Astrocyte (in vitro differentiated cells and primary cell): ENCODE measurements at places on chromosomes 7 and 10. TPM values are rescaled to one million over a fixed set of nuclear protein-coding genes. Genes with fewer than 3 reads are reported as not detected.
A peak's percentile ranks its signal among the peaks of the same experiment; 100 is the strongest.

Gene TCAF1
- total RNA-seq = 90.8 and 97.4 TPM in 2 replicates

DNA sequence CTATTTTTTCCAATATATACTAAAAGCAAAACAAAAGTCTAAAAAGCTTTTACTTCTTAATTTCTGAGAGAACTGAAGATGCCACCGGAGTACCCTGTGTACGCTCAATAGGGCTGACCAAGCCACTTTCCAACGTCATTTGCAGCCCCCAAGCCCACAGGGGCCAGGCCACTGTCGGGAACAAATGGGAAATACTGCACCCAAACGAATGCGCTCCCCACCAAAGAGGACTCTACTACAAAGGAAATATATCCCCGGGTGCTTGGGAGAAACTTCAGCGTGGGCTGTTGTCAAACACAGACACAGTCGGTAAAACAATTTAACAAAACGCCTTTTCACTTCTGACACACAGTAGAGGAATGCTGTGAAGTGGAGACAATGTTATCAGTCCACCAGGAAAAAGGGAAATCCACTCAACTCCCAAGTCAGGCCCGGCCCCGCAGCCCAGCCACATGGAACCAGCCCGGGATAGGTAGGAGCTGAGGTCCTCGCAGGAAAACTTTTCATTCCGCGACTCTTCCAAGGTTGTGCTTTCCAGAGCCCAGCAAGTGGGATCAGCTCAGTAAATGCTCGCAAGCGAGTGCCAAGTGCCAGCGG is 1.4 kb downstream of the PARD3 start:
- peak overlapping the region; percentile 85 for H3K4me3 ChIP-seq
- peak overlapping the region; percentile 79 for H3K27ac ChIP-seq
- peak; percentile 79 for DNase-seq
- H3K27me3 ChIP-seq = no peaks in the 10 kb centered on the region

GRCh38 chr10:71795248-71795647 is 21.9 kb upstream of the VSIR start:
- no peak overlapping the region for H3K27ac ChIP-seq
- H3K4me1 ChIP-seq = no peaks in the 10 kb centered on the region
- H3K27me3 ChIP-seq = peaks cover 2% of the 10 kb centered on the region
- peak; percentile 12 for DNase-seq
- no peak overlapping the region for H3K4me3 ChIP-seq

Gene LDB3
- total RNA-seq = 3.5 and 3.9 TPM in 2 replicates

- no peak for DNase-seq
- peaks cover 4% of the 10 kb centered on the region for H3K27me3 ChIP-seq
- H3K27ac ChIP-seq = no peak overlapping the region
- no peaks in the 10 kb centered on the region for H3K4me1 ChIP-seq
- H3K4me3 ChIP-seq = no peak overlapping the region
Measured at GRCh38 chr10:48844616-48845015, 95.0 kb downstream of the LRRC18 start.

GRCh38 chr7:24786941-24787340 is 29.7 kb upstream of the GSDME start:
- H3K27ac ChIP-seq = peak overlapping the region; percentile 90
- H3K4me3 ChIP-seq = no peak overlapping the region
- DNase-seq = peak; percentile 98
- peaks cover 9% of the 10 kb centered on the region for H3K4me1 ChIP-seq
- no peaks in the 10 kb centered on the region for H3K27me3 ChIP-seq

Gene SFR1
- total RNA-seq = 3.6 and 4.4 TPM in 2 replicates

GRCh38 chr10:104037261-104037951 is 48.3 kb downstream of the COL17A1 start:
- no peaks in the 10 kb centered on the region for H3K36me3 ChIP-seq
- DNase-seq = no peak
- no peak overlapping the region for H3K4me3 ChIP-seq
- H3K27ac ChIP-seq = no peak overlapping the region

DNA sequence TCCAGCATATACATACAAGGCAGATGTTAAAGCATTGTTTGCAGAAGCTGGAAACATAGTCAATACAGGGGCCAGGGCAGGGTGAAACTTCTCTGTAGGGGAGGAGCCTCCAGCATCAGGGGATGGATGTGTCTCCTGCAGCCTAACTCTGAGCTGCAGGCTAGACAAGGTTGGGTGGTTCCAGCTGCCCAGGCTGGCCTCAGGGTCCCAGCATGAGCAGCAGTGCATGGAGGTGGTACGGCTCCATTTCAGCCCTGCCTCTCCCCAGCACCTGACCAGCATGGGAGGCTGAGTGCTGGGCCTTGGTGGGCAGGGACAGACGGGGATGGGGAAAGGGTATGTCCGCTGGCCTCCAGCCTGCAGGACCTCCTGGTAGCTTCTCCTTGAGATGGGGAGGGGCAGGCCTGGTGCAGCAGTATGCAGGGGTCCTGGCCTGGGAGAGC is 7.4 kb upstream of the TBRG4 start:
- no peak for DNase-seq
- peaks cover 12% of the 10 kb centered on the region for H3K27me3 ChIP-seq
- no peaks in the 10 kb centered on the region for H3K36me3 ChIP-seq
- H3K4me3 ChIP-seq = no peak overlapping the region
- H3K4me1 ChIP-seq = no peaks in the 10 kb centered on the region

Gene LGI1
- total RNA-seq = 0.41 and 2.0 TPM in 2 replicates

GRCh38 chr7:106501605-106502580 is 159.1 kb downstream of the CCDC71L start:
- no peak for DNase-seq
- no peak overlapping the region for H3K4me3 ChIP-seq
- no peaks in the 10 kb centered on the region for H3K36me3 ChIP-seq

DNA sequence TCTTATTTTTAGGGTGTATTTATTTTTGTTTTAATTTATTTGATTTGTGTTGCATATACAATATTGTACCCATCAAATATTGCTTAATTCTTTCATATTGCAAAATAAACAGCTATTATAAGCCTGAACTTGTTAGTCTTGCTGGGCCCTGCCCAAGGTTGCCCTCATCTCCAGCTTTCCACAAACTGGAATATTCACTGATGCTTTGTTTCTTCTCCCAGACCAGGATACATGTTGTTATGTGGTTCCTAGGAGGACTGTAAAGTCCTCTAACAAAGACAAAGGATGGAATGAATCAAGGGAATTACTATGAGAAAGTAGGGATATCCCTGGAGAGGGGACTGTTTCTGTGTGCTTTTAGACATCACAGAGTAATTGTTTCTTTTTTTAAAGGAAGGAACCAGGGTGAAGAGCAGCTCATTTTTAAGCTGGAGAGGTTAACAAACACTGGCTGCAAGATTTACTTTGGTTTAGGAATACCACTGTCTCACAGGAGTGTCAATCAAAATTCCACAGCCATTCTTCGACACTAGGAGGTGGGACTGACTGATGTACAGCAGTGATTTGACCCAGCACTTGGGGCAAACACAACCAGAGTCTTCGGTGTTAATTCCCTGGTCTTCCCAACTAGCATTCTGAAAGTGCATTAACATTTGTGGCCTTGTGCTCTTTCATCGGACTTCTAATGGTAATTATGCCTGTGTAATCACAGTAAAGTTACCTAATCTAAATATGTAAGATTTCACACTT is 14.8 kb upstream of the CD36 start:
- no peaks in the 10 kb centered on the region for H3K27me3 ChIP-seq
- no peak overlapping the region for H3K4me3 ChIP-seq
- no peak for DNase-seq
- H3K4me1 ChIP-seq = no peaks in the 10 kb centered on the region
- H3K27ac ChIP-seq = no peak overlapping the region
- no peaks in the 10 kb centered on the region for H3K36me3 ChIP-seq

- DNase-seq = no peak
- H3K4me1 ChIP-seq = peaks cover 8% of the 10 kb centered on the region
- no peaks in the 10 kb centered on the region for H3K27me3 ChIP-seq
- no peak overlapping the region for H3K27ac ChIP-seq
- H3K36me3 ChIP-seq = no peaks in the 10 kb centered on the region
Measured at GRCh38 chr7:33422825-33423645, 293.7 kb downstream of the BBS9 start.

- H3K4me1 ChIP-seq = no peaks in the 10 kb centered on the region
- no peak overlapping the region for H3K4me3 ChIP-seq
- H3K27ac ChIP-seq = no peak overlapping the region
- H3K27me3 ChIP-seq = no peaks in the 10 kb centered on the region
- peak; percentile 48 for DNase-seq
- no peaks in the 10 kb centered on the region for H3K36me3 ChIP-seq
Measured at GRCh38 chr7:40356871-40357709, 222.3 kb downstream of the SUGCT start.

- H3K27ac ChIP-seq = no peak overlapping the region
- H3K36me3 ChIP-seq = no peaks in the 10 kb centered on the region
- H3K4me1 ChIP-seq = no peaks in the 10 kb centered on the region
- no peak for DNase-seq
- H3K4me3 ChIP-seq = no peak overlapping the region
Measured at GRCh38 chr7:111954474-111955381, 251.5 kb downstream of the DOCK4 start.

GRCh38 chr7:155466814-155467733 is 9.1 kb downstream of the EN2 start:
- DNase-seq = no peak
- no peak overlapping the region for H3K4me3 ChIP-seq
- peaks cover 92% of the 10 kb centered on the region for H3K27me3 ChIP-seq
- no peaks in the 10 kb centered on the region for H3K36me3 ChIP-seq
- peaks cover 3% of the 10 kb centered on the region for H3K4me1 ChIP-seq

GRCh38 chr7:107233174-107233573 is 64.4 kb downstream of the HBP1 start:
- no peak overlapping the region for H3K27ac ChIP-seq
- H3K36me3 ChIP-seq = no peaks in the 10 kb centered on the region
- DNase-seq = no peak
- H3K4me3 ChIP-seq = no peak overlapping the region

DNA sequence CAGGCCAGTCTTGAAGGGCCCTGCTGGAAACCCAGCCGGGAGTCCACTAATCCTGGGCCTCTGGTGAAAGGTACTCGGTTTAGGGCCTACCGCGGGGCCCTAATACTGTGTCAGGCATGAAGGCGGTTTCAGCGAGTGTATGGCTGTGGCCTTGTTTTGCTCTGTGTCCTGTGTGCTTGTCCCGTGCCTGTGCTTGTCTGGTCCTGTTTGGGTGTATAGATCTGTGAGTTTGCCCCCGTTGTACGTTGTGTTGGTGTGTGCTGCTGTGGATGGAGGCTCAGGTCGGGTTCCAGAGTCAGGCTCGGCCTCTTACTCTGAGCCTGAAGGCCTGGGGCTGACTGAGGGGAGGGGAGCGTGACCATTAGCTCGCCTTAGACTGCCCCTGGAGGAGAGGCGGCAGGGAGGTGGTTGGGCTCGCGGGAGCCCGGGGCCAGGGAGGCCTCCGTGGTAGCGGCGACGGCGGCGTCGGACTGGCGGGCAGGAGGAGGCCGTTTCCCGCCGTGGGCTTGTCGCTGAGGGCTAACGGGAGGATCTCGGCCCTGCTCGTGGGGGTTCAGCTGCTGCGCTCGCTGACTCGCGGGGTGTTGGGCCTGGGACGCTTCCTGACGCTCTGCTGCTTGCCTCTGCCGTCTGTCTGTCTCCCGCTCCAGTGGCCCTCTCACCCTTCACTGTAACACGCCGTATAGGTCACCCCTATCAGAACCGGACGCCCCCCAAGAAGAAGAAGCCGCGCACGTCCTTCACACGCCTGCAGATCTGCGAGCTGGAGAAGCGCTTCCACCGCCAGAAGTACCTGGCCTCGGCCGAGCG is 2.6 kb downstream of the TLX1 start:
- H3K4me1 ChIP-seq = peaks cover 4% of the 10 kb centered on the region
- H3K27me3 ChIP-seq = peaks cover 94% of the 10 kb centered on the region
- no peak overlapping the region for H3K27ac ChIP-seq
- no peaks in the 10 kb centered on the region for H3K36me3 ChIP-seq
- no peak overlapping the region for H3K4me3 ChIP-seq
- DNase-seq = no peak

DNA sequence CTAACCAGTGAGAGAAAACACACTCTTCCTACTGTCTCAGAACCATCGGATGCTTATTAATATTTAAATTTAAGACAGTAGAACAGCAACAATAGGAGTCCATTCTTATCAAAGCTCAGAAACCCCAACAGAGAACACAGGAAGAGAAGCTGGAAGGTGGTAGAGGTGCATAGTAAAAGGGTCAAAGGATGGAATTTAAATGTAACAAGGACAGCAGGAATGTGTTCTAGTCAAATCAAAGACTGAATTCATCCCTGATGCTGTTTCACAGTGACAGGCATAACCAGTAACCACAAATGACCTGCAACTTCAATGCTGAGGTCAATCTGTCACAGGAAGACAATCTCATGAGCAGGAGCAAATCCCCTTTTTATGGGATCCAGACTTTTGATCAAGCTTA is 1259.7 kb downstream of the XPNPEP1 start:
- H3K36me3 ChIP-seq = no peaks in the 10 kb centered on the region
- no peak overlapping the region for H3K27ac ChIP-seq
- H3K4me1 ChIP-seq = no peaks in the 10 kb centered on the region
- H3K4me3 ChIP-seq = no peak overlapping the region

Gene CNNM1
- total RNA-seq = 2.0 and 2.5 TPM in 2 replicates

- H3K27ac ChIP-seq = no peak overlapping the region
- H3K4me1 ChIP-seq = no peaks in the 10 kb centered on the region
- no peak for DNase-seq
- no peak overlapping the region for H3K4me3 ChIP-seq
Measured at GRCh38 chr7:70668606-70669358, 463.2 kb upstream of the GALNT17 start.

Gene BTBD16
- total RNA-seq = 0.26 TPM in 1 of 2 replicates, not detected in the other

Gene LIPJ
- total RNA-seq = not detected in 2 replicates

DNA sequence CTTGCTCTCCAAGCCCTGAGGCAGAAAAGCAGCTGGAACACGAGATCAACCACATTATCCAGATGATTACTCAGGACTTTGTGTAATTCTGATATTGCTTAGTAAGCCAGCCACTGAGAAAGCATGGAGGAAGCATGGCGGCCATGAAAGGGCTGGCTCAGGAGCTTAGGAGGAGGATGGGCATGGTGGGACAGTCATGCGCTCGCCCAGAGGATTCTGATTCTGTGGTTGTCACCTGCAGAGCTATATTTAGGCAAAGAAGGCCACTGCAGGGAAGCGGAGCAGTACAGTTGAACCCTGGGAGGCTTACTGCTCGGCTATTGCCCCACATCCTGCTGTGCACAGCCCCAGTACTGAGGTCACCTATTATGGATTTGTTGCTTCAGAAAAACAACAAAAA is 128.8 kb upstream of the DNAJB12 start:
- peaks cover 2% of the 10 kb centered on the region for H3K36me3 ChIP-seq
- no peak overlapping the region for H3K27ac ChIP-seq

DNA sequence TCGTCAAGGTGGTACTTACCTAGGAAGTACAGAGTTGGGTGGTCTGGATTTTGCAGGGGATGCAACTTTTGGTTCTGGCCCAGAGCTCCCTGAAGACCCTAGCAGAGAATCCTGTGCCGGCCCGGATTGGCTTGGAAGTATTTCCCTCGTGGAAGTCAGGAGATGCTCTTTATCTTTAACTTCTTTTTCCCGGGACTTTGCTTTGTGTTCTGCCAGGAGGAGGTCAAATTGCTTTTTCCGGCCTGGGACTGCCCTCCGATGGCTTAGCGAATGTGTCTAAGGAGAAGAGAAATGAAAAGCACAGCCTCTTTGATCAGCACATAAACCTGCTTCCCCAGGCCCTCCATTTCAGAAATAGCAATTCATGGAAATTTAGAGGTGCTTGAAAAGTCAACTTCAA is 57.0 kb upstream of the EFCAB10 start:
- peaks cover 4% of the 10 kb centered on the region for H3K36me3 ChIP-seq
- H3K4me3 ChIP-seq = no peak overlapping the region
- H3K4me1 ChIP-seq = peaks cover 1% of the 10 kb centered on the region
- no peak for DNase-seq

GRCh38 chr7:143210541-143210940 is 11.3 kb upstream of the TAS2R40 start:
- DNase-seq = no peak
- no peaks in the 10 kb centered on the region for H3K36me3 ChIP-seq
- H3K4me3 ChIP-seq = no peak overlapping the region
- no peaks in the 10 kb centered on the region for H3K27me3 ChIP-seq
